ENCODE measurements at places on chromosomes 6 and 20.

DNA sequence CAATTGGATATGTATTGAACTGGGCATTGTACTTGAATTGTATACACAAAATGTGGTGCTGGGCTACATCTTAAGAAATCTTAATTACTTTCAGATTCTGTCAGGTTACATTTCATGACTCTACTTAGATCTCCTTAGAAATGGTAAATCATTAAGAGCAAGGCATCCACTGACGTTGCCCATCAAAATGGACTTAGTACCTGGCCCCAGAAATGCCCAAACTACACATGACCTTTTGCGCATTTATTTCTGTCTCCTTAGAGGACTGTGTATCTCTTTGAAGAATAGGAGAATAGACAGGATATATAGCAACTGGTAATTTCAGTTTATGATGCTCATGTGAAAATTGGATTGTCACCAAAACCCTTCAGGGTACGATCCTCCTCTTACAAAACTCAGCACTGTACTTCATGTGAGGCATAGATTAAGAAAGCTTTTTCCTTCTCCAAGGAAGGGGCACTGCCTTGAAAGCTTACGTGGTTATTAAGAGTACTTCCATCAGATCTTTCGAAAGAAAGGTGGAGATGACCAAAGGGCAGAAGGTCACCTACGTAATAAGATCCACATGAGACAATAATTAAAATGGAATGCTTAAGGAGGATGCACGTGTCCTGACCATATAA lies 61.4 kb upstream of the BMP2 start:
- DNase-seq, result no peak

- no peak for DNase-seq
Observed at GRCh38 chr6:107082045-107082444, 33.3 kb downstream of the BEND3 start.

DNA sequence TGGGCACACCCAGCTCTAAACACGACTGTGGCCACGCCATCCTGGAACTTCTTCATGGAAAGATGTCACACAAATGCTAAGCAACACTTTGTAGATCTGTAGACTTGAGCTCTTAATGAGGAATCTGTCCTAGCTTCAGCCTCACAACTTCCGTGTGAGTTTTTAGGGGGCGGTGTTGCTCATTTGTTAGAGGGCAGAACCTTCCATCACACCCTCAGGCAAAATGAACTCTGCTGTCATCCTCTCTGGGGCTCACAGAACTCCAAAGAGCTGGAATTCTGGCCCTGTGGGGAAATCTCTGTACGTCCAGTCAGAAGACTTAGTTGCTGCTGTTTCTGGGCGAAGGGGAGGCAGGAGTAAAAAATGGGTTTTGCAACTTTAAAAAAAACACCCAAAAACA lies 49.8 kb downstream of the NRN1 start:
- DNase-seq, result no peak

DNA sequence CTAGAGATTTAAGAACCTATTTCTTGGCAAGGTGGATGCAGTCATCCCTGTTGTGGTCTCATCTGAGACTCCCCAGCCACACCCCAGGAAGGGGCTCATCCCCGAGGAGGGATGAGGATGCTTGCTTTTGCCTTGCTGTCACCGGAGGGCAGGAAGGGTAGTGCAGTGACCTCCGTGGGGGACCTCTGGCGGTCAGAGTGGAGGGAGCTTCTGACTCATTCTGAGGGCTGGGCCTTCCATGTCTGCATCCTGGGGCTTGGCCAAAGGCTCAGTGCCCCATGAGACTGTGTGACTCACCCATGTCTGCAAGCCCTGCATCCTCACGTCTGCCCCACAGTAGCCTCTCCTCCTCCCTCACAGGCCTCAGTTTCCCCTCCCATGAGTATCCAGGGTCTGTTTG lies 38.7 kb downstream of the UQCC2 start:
- DNase-seq, result no peak

- no peak for DNase-seq
Observed at GRCh38 chr6:116954938-116955337, 77.9 kb downstream of the RFX6 start.

- peak; percentile 90 for DNase-seq
Observed at GRCh38 chr6:93416571-93417420, 2.6 kb downstream of the EPHA7 start.

All from NCI-H345 (cell line).